ENCODE measurements at places on chromosomes 11 and 22.

DNA sequence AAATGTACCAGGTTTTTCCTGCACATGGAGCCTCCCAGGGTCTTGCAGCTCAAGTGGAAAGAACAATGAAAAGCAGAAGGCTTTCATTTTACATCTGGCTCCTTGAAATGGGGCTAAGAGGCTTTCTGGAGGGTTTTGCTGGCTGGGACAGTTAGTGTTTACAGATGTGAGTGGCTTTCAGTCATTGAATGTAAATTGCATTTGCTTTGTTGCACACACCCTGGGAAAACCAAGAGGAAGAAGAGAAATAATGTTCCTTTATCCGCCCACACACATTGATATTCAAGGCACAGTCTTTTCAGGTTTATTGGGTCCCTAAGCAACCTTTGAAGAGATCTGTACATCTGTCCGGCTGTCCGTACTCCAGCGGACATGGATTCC lies 144.5 kb downstream of the SPON1 start:
- DNase-seq = no peak

DNA sequence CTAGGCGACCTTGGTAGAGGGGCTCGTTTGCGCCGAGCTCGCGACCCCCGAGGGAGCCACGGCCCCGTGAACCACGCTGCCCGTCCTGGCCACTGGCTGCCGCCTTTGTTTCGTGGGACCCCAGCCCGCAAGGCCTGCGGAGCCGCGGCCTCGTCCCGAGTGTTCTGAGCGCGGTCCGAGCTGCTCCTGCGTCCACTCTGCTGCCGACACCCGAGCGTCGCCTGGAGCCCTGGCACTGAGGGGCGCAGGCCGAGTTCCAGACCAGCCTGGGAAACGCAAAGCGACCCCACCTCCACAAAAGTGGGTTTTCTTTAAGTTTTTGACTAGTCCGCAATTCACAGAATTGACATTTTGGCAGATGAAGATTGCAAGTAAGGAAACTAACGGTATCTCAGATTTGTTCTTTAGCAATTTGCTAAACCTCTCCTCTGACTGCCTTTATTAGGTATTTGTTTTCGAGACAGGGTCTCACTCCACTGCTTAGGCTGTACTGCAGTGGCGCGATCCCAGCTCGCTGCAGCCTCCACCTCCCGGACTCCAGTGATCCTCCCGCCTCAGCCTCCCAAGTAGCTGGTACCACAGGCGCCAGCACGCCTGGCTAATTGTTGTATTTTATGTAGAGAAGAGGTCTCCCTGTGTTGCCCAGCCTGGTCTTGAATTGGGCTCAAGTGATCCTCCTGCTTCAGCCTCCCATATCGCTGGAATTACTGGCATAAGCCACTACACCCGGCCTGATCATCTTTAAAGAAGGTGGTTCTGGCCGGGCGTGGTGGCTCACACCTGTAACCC lies 879 bp upstream of the RNH1 start:
- DNase-seq = no peak

- DNase-seq = no peak
Measured at GRCh38 chr11:70567680-70568034, 169.3 kb downstream of the CTTN start.

DNA sequence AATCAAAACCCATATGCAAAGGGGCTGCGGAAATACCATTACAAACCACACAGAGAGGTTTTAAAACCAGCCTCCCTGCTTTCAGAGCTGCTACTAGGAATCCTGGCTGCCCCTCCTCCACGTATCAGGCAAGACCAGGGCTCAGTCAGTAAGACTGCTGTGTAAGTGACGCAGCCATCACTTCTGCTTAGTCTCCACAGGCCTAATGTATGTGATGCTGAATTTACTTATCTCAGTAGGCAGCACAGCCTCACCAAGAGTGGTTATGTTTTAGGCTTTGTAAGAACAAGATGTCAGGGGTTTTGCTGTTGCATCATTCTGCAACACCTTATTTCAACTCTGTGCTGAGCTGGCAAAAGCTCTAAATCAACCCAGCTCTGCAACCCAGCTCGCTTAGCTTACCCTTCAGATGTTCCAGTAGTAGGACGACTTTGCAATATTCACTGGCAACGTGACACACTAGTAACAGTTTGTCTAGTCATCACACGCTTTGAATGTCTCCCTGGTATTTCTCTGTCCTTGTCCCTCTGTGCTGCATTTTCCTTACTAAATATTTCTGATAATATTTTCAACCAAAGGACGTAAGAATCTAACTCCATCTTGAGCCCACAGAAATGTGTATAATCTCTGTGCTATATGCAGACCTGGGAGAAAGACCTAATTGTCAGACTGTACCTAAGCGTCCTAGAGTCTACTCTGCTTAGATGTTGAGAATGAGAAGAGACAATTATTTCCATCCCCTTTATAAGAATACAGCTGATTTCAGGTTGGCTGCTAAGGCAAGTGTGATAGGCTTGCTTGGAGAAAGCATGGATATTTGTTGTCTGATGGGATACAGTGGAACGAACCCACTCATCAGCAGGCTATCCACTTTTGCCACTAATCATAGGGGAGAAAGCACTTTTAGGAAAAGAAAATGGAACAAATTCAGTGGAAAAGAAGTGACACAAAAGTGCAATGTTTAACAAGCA lies 72.2 kb downstream of the LARGE2 start:
- no peak for DNase-seq

GRCh38 chr22:27445881-27446280 lies 355.7 kb downstream of the MN1 start:
- DNase-seq = no peak

DNA sequence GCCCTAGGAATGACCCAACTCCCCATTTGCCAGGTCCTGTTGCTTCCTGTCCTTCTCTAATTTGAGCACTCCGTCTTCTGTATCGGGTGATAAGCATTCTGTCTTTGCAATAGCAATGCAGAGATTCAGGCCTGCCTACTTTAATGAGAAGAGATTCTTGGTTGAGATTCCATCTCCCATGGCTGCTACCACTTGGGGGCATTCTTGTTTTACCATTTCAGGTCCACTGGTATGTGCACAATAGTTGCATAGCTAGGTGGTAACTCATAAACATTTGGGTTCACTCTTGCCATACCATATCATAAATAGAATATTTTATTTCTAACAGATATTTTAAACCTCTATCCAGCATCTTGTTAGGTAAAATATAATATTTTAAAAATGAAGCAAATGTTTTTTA lies 34.4 kb upstream of the CALCB start:
- no peak for DNase-seq

DNA sequence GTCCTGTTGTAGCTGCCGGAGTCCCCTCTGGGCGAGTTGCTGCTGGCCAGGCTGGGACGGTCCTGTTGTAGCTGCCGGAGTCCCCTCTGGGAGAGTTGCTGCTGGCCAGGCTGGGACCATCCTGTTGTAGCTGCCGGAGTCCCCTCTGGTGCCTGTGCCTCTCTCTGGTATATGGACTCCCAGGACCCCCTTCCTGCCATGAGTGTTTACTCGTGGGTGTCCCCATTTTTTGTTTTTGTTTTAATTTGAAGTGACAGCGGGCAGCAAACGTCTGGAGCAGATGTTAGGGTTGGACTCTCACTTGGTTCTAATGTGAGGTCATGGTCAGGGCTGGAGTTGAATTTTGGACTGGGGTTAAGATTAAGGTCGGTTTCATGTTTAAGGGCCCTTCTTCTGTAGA lies 14.2 kb downstream of the SHANK3 start:
- DNase-seq = no peak

DNA sequence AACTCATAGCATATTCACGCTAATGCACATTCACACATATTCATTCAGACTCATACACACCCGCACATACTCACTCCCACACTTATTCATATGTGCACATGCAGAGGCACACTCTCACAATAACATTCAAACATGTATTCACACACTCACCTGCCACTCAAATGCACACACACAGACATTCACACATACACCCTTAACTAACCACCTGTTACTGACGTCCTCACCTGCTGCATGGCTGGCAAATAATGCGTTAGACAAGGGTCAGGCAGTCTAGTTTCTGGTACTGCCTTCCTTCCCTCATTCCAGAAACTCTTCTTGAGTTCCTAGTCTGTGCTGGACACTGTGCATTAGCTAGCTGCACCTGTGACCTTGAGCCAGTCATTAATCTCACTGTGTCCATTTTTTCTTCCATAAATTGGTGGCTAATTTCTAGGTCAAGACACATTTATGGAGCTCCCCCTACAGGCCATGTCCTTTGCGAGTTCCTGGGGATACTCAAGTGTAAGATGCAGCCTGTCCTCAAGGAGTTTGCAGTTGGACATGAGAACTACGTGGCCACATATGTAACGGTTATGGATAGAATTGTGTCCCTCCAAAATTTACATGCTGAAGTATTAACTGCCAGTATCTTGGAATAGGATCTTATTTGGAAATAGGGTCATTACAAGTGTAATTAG lies 34.5 kb upstream of the SEZ6L start:
- DNase-seq = no peak

- DNase-seq = no peak
Measured at GRCh38 chr22:44398856-44399837, 86.4 kb upstream of the SHISAL1 start.

DNA sequence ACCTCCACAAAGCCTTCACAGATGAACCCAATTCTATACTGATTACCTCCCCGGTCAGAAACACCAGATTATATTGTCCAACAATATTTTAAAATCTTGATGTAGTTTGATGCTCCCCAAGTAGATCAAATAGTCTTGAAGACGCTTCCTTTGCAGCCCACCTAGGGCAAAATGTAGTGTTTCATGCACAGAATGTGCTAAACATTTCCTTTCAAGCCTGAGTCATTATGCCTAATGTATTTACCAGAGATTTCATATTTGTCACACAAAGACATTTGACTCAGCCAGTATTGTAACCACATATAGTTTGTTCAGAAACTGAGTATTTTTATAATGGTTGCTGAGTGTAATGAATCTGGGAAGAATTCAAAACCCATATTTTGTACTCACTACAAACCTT lies 1396.8 kb downstream of the LRRC4C start:
- DNase-seq = no peak

- DNase-seq = no peak
Measured at GRCh38 chr11:20126724-20127123, 33.6 kb downstream of the DBX1 start.

All from stimulated activated CD4-positive, alpha-beta T cell treated with anti-CD3 and anti-CD28 coated beads, Interleukin-2, amount 100 ng/mL, for 24 hours (primary cell).